IMR-90 (cell line): ENCODE measurements at places on chromosomes 3 and 15.

- DNase-seq, result no peak
These were observed 96.1 kb downstream of the RSRC1 start for GRCh38 chr3:158205994-158206393.

DNA sequence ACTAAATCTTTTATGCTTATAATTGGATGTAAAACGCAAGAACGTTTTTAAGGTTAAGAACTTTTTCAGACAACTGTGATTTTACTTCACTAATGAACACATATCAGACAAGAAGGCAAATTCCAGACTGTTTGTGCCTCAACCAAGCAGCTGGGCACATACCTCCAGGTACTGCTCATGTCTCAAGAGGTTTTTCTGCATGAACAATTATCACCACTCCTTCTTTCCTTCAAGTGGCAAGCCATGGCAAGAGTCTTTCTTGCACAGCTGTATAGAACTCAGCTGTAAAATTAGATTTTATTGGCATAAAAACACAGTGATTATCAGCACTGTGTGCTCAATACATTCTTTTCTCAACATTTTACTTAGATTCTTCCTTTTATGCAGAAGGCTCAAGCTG is 64.3 kb downstream of the FNDC3B start:
- peak; percentile 71 for DNase-seq

DNA sequence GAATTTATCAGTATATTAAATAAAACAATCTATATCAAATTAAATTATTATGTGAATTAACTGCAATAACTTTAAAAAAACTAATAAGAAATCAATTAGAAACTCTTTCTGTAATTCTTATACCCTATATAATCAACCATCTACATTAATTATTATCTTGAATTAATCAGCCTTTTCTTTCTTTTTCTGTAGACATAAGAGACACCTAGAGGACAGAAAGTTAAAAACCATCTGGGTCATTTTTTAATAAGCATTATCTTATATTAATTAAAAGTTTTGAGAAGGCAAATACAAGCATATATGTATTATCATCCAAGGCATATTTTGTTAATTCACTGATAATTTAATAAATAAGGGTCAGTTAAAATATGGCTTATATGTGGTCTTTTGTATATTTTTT is 24.2 kb upstream of the SLC25A26 start:
- peak; percentile 10 for DNase-seq

- DNase-seq, result peak; percentile 75
These were observed 81.5 kb downstream of the GAP43 start for GRCh38 chr3:115704661-115705338.
